Motor neuron (in vitro differentiated cells): ENCODE measurements at places on chromosomes 3 and 15. TPM values are rescaled to one million over a fixed set of nuclear protein-coding genes. Genes with fewer than 3 reads are reported as not detected.

CCDC33 gene
- total RNA-seq, result 14.6 and 15.0 TPM in 2 replicates

SLC22A13 gene
- total RNA-seq, result 0.54 and 3.3 TPM in 2 replicates

KBTBD13 gene
- 0.15 TPM in 1 of 2 replicates, not detected in the other for total RNA-seq

DNA sequence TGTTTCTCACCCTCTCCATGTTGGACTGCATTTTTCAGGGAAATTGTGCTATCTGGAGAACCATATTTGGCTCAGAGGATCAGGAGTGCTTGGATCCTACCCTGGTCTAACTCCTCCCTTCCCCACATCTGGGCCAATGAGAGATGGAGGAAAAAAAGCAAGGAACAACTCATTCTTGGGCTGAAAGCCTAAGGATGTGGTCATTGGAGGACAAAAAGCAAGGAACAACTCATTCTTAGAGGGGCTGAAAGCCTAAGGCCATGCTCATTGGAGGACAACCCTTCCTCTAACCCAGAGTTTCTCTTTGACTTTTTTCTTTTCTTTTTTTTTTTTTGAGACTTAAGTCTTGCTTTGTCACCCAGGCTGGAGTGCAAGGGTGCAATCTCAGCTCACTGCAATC, 48.6 kb upstream of the CHRNB4 start:
- no peak for ATAC-seq

- ATAC-seq, result no peak
These were observed 19.6 kb downstream of the GALK2 start for GRCh38 chr15:49189631-49190030.

DNA sequence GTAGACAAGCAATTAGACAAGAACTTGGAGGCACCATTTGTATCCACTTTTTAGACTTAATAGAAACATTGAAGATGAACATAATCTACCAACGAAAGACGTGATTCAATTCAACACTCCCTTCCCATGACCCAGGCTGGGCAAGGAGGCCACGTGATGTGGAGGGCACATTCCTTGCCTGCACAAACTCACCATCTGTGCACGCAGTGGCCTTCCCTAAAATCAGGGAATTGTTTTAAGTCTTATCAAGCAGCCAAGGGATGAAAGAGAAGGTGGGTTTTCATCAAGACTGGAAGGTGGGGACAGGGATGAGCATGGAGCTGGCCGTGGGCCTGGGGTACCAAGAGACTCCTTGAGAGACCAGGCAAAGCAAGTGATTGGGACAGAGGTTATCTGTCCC, 13.5 kb downstream of the STARD5 start:
- ATAC-seq, result no peak

DNA sequence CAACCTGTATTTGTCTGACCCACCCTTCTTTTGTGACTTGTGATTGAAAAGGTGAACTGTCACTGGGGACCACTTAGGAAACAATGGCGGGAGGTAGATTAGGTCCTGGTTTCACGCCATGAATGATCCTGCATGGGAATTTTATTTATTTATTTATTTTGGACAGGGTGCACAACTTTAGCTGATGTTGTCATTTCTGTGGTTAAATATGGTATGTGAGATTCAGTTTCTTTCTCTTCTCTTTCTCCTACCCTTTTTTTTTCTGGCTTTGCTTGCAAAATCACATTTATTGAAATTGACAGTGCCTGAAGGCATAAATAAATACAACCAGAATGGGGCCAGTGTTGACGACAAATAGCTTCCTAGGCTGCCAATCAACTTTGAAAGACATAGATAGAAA, 18.0 kb upstream of the HTR3E start:
- ATAC-seq, result no peak

- ATAC-seq, result no peak
These were observed 42.8 kb downstream of the GAP43 start for GRCh38 chr3:115666081-115666480.

GRCh38 chr3:124563376-124563775, 166.9 kb upstream of the UMPS start:
- peak; percentile 52 for ATAC-seq

DNA sequence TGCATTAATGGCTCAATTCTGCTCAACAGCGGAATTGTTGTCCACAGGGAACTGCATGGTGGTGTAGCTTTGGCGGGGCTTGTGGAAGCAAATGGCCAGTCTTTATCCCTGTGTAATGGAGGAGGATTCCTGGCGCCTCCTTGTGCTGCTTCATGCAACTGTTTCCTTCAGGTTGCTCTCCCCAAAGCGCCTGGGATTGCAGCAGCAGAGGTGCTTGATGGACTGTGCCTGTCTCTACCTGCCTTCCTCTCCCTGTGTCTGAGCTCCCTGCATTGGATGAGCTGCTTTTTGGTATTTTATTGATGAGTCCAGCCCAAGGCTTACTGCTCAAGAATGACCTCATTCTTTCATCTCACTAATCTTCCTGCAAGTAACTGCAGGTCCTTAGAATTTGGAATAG, 72.9 kb upstream of the NDN start:
- ATAC-seq, result peak; percentile 49

- ATAC-seq, result peak; percentile 24
These were observed 102.9 kb upstream of the KLF13 start for GRCh38 chr15:31223478-31224350.

DNA sequence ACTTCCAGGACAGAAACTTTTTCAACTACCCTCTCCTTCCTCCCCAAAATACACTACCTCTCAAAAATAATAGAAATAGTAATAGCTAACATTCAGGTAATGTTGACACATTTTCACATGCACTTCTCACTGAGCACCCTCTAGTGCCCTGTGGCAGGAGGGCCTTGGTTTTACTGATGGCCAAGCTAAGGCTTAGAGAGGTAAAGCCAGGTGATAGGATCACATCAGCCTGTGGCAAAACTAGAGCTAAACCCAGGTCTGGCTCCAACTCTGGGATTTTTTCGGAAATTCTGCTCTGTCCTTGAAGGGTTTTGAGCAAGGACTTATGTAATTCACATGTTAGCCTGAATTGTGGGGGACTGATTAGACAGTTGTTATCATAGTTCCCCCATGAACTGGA, 922 bp upstream of the TAMM41 start:
- ATAC-seq, result no peak
